CD8-positive, alpha-beta memory T cell (primary cell): ENCODE measurements at places on chromosomes 1 and 21.

- H3K4me3 ChIP-seq, result no peak overlapping the region
- H3K36me3 ChIP-seq, result no peaks in the 10 kb centered on the region
- no peak overlapping the region for H3K27ac ChIP-seq
- H3K4me1 ChIP-seq, result no peaks in the 10 kb centered on the region
- no peak for DNase-seq
- no peaks in the 10 kb centered on the region for H3K27me3 ChIP-seq
Observed at GRCh38 chr21:36663033-36663855, 35.7 kb upstream of the SIM2 start.

GRCh38 chr1:41122851-41123518 lies 101.5 kb upstream of the SLFNL1 start:
- H3K4me3 ChIP-seq, result no peak overlapping the region
- no peaks in the 10 kb centered on the region for H3K27me3 ChIP-seq
- no peak overlapping the region for H3K27ac ChIP-seq
- no peaks in the 10 kb centered on the region for H3K36me3 ChIP-seq
- no peaks in the 10 kb centered on the region for H3K4me1 ChIP-seq

GRCh38 chr1:233113009-233113879 lies 162.8 kb downstream of the NTPCR start:
- no peaks in the 10 kb centered on the region for H3K4me1 ChIP-seq
- H3K27me3 ChIP-seq, result no peaks in the 10 kb centered on the region
- no peak for DNase-seq
- no peak overlapping the region for H3K27ac ChIP-seq

DNA sequence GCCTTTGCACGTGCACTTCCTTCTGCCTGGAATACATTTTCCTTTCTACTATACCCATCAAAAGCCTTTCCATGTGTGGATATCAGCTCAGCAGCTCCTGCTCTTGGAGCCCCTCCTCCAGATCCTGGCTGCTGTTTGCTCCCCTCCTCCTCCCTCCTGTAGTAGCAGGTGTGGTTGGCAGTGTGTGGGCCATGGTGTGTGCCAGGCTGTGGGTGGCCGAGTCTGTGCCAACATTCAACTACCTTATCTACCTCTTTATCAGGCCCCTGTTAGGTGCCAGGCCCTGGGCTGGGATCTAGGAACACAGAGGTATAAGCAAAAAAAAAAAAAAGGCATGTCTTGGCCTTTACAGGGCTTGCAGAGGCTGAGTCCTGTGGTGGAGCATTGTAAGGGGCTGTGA lies 180.6 kb upstream of the JUN start:
- no peaks in the 10 kb centered on the region for H3K36me3 ChIP-seq
- H3K4me3 ChIP-seq, result no peak overlapping the region
- no peak for DNase-seq

DNA sequence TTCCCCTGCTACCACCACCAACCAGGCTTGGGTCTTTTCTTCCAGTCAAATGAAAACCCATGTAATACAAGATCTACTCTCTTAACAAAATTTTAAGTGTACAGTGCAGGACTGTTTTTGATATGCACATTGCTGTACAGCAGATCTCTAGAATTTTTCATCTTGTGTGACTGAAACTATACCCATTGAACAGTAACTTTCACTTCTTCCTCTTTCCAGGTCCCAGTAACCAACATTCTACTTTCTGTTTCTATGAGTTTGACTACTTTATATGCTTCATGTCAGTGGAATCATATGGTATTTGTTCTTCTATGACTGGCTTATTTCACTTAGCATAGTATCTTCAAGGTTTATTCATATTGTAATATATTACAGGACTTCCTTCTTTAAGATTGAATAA lies 45.3 kb upstream of the PLPPR4 start:
- DNase-seq, result no peak
- no peaks in the 10 kb centered on the region for H3K4me1 ChIP-seq
- no peaks in the 10 kb centered on the region for H3K36me3 ChIP-seq
- no peaks in the 10 kb centered on the region for H3K27me3 ChIP-seq
- H3K4me3 ChIP-seq, result no peak overlapping the region

GRCh38 chr21:44521301-44521927 lies 18.6 kb downstream of the KRTAP10-1 start:
- no peak for DNase-seq
- no peaks in the 10 kb centered on the region for H3K27me3 ChIP-seq
- no peak overlapping the region for H3K4me3 ChIP-seq

GRCh38 chr1:168939110-168939946 lies 167.2 kb upstream of the ATP1B1 start:
- no peaks in the 10 kb centered on the region for H3K4me1 ChIP-seq
- H3K36me3 ChIP-seq, result no peaks in the 10 kb centered on the region
- DNase-seq, result no peak
- H3K27me3 ChIP-seq, result no peaks in the 10 kb centered on the region
